ENCODE measurements at places on chromosomes 7 and 10.
A peak's percentile ranks its signal among the peaks of the same experiment; 100 is the strongest.

DNA sequence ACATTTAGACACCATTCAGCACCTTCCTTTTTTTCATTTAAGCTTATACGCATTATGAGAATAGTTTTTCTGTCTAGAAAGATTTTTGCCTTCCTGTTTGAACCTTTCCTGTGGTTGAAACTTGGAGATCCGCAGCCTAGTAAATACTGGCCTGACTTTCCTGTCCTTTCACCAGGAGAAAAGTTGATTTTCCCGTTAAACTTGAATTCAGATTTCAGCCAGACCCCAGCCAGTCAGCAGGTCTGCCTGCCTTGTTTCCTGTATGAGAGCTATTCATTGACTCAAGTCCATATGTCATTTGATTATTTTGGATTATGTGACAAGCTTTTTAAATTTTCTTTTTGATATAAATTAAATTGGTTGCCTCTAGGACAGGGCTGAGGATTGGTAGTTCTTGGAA lies 71.5 kb downstream of the EVX1 start:
- DNase-seq = no peak

GRCh38 chr10:4719036-4719435 lies 107.0 kb upstream of the AKR1E2 start:
- no peak for DNase-seq

DNA sequence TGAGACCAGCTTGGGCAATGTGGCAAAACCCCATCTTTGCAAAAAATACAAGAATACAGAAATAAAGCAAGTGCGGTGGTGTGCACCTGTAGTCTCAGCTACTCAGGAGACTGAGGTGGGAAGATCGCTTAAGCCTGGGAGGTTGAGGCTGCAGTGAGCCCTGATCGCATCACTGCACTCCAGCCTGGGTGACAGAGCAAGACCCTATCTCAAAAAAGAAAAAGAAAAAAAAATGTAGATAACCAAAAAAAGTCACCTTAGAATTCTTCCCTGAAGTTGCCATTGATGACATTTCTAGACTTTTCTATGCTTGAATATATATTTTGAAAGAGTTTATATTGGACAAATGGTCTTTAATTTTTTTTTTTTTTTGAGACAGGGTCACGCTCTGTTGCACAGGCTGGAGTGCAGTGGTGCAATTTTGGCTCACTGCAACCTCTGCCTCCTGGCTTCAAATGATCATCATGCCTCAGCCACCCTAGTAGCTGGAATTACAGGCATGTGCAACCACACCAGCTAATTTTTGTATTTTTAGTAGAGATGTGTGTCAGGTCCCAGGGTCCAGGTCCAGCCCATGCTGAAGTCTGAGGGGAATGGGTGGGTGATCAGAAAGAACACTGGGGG lies 35.1 kb upstream of the MTPAP start:
- no peak for DNase-seq

DNA sequence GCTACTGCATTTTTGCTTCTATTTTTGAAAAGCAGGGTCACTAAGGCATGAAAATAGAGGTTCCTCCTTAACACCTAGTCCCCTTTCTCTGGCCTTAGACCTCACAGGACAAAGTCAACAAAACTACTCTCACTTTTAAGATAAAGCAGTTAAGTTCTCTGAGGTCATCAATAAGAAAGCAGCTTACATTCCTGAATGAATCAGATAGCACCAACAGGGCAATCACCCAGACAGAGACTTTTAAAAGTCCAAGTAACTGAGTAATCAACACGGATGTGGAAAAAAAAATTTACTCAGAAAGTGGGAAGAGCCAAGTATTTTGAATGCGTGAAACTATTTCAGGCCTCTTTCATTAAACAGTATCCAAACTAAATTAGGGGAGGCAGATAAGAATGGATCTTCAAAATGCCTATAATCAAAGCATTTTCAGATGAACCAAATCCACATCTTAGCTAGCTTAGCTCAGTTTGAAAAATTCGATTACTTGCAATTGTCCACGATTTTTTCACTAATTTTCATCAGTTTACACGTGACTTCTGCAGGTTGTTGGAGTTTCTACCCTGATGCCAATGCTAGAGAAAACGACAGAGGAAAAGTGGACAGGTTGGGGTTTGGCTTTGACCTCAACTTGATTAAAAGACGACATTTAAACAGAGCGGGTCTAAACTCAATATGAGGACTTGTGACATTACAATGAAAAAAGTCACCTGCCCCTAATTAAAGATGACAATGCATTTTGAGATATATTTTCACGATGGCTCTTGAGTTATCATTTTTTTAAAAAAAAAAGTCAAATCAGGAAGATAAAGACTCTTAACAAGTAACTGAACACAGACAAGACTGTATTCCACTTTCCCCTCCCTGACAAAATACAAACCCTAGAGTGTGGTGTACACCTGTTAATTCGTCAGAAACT lies 1.6 kb downstream of the BEND7 start:
- no peak for DNase-seq

- no peak for DNase-seq
Measured at GRCh38 chr7:14045651-14046050, 56.2 kb upstream of the ETV1 start.

DNA sequence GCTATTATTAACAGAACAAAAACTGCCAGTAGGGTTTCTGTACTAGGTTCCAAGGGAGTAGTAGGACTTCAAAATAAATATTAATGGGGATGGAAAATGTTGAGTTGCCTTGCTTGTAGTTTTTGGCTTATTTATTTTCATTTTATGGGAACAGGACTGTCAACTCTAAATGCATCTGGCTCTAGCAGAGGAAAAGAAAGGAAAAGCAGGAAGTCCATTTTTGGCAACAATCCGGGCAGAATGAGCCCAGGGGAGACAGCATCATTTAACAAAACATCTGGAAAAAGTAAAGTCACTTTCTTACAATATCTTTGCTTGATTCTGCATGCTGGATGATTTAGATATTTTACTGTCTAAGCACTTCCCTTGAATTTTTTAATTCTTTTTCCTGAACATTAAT lies 69.4 kb downstream of the NOC3L start:
- DNase-seq = no peak

DNA sequence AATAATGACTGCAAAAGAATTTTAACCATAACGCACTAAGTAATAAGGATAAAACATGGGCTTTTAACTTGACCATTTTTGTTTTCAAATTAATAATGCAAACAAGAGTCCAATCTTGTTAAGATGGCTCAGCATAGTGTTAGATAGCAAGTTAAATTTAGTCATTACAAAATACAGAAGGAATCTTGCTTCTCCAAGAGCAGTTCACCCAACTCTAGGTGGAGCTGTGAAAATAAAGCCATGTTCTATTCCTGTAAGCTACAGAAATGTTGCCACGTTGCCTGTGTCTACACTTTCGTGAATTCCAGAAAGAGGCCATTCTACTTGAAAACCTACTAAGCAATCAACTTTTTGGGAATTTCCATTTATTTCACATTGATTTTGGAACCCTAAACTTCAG lies 191.9 kb downstream of the SFMBT2 start:
- DNase-seq = no peak

DNA sequence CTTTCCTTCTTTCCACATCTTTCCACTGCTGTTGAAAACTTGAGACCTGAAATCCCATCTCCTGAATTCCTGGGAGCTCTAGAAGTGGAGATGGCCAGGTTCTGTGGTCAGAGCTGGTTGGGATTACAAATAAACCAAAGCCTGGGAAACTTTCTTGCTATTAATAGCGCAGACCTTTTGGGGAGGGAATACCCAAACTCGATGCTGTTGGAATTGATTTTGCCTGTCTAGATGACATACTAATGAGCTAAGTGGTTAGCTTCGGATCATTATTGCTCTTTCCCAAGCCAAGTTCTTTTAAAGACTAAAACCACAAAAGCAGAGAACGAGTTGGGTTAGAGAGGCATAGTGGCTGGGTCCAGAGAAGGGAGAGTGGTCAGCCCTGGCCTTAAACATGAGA lies 76.6 kb downstream of the TCF7L2 start:
- no peak for DNase-seq

DNA sequence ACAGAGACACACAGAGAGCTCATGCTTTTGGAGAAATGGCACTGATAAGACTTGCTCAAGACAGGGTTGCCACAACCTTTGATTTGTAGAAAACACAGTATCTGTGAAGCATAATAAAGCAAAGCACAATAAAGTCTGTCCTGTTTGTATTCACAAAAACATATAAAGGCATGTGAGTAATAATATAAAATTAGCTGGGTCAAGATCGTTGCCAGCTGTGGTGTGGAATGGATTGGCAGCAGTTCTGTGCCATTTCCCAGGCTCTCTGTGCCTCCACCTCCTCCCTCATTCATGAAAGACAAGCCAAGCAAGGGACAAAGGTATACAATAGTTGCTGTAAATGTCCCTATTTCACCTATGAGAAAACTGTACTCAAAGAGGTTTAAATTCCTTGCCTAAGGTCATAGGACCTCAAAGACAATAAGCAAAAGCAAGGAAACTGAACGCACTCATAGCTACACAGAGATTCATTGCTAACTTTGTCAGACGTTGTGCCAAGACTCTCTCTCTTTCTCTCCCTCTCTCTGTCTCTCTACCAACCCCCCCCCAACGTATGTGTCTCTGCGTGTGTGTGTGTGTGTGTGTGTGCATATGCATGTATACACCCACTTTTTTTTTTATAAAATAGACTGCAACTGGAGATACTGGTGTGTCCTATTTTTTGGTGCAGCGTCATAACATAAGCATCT lies 31.8 kb downstream of the CHST3 start:
- DNase-seq = no peak

- no peak for DNase-seq
Measured at GRCh38 chr10:92490387-92490786, 83.5 kb downstream of the IDE start.

- no peak for DNase-seq
Measured at GRCh38 chr7:50475340-50475739, 25.2 kb upstream of the FIGNL1 start.

GRCh38 chr10:131246775-131247174 lies 64.7 kb downstream of the TCERG1L start:
- no peak for DNase-seq

DNA sequence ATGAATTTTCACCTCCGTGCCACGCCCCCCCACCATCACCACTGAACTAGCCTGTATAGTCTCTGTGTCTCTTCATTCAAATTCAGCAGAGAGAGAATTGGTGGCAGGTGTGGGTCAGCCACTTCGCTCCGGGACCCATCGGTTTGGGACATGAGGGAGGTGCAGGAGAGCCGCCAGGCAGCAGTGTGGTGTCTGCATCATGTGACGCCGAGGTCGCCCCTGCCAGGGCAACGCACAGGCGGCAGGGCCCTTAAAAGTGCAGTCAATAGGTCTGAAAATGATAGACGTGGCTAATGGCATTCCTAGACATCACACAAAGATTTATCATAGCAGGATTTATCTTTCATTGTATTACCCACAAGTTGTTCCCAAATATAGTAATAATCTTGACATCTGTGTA lies 100.6 kb upstream of the RNF32 start:
- no peak for DNase-seq

GRCh38 chr7:35695473-35695850 lies 527 bp upstream of the HERPUD2 start:
- DNase-seq = peak; percentile 39

DNA sequence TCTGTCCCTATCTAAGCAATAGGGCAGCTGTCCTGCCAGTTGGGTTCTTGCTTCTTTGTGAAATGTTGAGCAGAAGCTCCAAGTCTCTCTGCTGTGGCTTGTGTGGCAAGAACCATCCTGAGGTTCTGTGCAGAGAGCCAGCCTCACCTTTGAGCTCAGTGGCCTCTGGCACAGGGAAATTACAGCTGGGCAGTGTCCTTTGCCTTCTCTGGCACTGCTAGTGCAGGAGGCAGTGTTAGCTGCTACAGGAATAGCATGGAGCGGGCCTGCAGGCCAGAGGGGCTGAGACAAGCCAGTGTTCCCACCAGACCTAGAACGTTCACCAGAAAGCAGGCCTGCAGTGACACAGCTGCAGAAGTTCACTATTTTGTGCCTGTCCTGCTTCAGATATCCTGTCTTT lies 1.8 kb downstream of the PRXL2A start:
- DNase-seq = no peak

DNA sequence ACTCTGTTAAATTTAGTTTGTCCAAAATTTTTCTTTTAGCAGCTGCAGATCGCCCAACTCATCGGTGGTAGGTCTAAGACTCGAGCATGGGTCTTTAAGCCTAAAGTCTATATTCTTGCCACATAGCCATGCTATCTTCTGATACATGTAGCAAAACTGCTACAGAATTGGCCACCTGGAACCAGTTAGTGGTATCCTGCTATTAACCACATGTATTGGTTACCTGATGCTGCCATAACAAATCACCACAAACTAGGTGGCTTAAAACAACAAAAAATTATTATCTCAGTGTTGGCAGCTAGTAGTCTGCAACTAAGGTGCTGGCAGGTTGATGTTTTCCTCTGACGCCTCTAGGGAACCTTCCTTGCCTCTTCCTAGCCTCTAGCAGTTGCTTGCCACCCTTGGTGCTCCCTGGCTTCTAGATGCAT lies 96.7 kb upstream of the PIK3CG start:
- no peak for DNase-seq

- DNase-seq = no peak
Measured at GRCh38 chr10:22379059-22379458, 33.8 kb downstream of the SPAG6 start.

- DNase-seq = no peak
Measured at GRCh38 chr10:104922810-104923209, 281.7 kb downstream of the SORCS3 start.

DNA sequence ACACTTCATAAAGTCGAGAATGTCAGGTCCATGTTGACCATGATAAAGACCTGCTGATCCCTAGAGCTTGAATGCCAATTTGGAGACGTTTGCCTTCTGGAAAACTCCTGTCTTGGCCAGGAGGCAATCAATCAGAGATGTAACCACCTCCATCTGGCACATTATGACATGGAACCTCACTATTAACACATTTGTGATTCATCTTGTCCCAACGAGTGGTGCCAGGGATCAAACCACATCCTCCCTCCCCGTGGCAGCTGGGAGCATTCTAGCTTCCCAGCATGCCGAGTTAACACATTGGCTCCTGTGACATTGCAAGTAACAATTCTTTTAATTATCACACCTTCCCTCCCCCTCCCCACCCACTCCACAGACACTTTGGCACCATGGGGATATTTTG lies 84.0 kb upstream of the PPP1R17 start:
- DNase-seq = no peak

GRCh38 chr7:22005151-22005550 lies 59.5 kb upstream of the CDCA7L start:
- DNase-seq = no peak

- DNase-seq = no peak
Measured at GRCh38 chr10:32445036-32445435, 904 bp upstream of the CCDC7 start.

DNA sequence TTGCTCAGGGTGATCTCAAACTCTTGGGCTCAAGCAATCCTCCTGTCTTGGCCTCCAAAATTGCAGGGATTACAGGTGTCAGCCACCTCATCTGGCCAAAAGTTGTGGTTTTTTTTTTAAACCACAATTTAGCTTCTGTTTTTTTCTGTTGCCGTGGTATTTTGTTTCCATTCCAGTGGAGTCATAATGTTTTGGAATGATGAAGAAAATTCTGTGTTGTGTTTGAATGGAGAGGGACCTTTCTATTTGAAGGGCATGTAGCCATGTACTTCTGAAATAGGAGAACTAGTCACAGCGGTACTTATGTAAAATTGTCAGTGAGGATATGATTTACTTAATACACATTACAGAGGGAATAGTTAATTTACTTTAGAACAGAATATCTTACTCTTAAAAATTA lies 201.3 kb downstream of the ARL4A start:
- DNase-seq = no peak

Measured in GF-D8 (cell line).